CD8-positive, alpha-beta memory T cell (primary cell): ENCODE measurements at places on chromosomes 3 and 15.

- no peak for DNase-seq
Measured at GRCh38 chr3:106725566-106725965, 651.7 kb upstream of the CCDC54 start.

- DNase-seq: no peak
Measured at GRCh38 chr3:48607519-48607918, 1.9 kb downstream of the UQCRC1 start.

GRCh38 chr15:45583731-45584639 is 3.2 kb upstream of the BLOC1S6 start:
- no peak for DNase-seq

GRCh38 chr3:151087648-151088047 is 2.2 kb downstream of the MED12L start:
- no peak for DNase-seq

- no peak for DNase-seq
Measured at GRCh38 chr3:9826815-9827573, 16.8 kb downstream of the RPUSD3 start.

DNA sequence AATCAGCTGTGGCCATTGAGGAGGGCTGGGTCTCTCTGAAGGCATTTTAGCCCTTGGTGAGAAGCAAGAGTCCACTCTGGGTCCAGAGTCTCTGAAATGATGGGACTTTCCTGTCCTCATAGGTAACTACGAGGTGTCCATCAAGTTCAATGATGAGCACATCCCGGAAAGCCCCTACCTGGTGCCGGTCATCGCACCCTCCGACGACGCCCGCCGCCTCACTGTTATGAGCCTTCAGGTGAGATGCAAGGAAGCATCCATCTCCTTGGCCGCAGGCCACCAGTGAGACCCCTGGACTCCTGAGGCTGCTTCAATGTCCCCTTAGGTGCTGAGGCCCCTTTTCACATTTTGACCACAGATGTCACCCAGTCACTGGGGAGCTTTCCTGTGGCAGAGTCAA is 54.9 kb downstream of the DNASE1L3 start:
- DNase-seq: no peak

DNA sequence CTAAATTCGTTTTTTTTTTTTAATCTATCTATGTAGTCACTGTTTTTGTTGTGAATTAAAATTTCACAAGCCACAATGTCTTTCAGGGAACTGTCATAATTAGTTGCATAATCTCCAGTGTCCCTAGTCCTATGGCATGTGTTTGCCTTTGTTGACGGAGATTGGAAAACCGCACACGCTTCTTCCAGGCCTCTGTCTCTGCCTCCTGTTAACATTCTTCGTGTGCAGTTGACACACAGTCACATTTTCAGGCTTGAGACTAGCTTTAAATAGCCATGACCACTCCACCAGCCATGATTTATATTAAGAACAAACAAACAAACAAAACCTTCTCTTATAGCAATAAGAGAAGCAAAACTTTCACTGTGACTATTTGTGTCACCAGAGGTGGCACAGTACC is 139.8 kb downstream of the DUT start:
- DNase-seq: no peak

DNA sequence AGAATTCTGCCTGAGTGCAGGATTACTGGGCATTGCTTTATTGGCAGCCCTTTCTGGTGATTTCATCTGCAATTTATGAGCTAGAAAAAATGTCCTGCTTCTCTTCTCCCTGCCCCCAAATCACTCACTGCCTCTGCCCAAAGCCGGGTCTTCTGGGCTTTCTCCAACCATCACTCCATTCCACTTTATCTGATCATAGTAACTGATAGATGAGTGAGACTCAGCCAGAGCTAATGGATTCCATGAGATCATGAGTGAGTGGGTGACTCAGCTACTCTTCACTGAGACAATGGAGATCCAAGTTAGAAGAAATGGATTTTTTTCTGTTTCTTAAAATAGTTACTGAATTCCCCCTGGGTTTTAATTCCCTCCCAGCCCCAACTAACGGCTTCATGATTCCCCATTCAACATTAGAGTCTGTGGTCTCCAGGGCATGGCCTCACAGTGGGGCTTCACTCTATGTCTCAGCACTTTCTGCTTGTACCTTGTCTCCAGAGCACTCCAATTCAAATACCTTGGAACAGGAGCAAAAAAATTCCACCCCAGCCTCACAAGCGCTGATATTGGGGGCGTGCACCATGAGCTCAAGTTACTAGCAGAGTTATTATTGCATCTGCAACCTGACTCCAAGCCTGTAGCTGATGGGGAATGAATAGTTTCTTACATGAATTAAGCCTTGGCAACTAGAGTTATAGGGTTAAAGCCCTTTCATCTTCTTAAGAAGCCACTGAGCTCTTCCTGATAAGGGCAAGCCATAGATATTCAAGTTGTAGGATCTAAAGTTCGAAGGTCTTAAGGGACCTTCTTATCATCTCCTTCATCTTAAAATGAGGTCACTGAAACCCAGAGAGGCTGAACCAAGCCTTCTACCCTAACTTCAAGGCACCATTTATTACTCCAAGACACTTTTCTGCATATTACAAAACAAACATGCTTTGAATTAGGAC is 85.9 kb downstream of the AGBL1 start:
- no peak for DNase-seq

GRCh38 chr15:58504674-58505234 is 73.0 kb downstream of the LIPC start:
- DNase-seq: no peak

DNA sequence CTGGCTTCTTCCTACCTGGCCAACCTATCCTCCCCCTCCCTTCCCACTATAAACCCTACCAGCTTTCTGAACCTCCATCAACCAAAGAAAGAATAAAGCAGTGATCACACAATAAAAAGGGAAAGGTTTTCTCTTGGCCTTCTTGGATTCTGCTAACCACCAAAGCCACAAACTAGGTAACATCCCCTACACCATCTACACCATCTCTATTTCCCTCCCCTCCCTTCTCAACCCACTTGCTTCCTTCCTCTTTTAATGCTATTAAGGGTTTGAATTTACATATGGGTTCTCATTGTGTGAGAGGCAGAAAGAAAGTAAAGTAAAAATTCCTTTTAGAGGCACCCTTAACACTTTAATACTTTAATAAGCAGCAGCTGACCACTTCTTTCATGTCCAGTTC is 25.8 kb upstream of the RSL24D1 start:
- DNase-seq: no peak

- peak; percentile 54 for DNase-seq
Measured at GRCh38 chr15:40313531-40314398, 6.0 kb upstream of the PLCB2 start.

DNA sequence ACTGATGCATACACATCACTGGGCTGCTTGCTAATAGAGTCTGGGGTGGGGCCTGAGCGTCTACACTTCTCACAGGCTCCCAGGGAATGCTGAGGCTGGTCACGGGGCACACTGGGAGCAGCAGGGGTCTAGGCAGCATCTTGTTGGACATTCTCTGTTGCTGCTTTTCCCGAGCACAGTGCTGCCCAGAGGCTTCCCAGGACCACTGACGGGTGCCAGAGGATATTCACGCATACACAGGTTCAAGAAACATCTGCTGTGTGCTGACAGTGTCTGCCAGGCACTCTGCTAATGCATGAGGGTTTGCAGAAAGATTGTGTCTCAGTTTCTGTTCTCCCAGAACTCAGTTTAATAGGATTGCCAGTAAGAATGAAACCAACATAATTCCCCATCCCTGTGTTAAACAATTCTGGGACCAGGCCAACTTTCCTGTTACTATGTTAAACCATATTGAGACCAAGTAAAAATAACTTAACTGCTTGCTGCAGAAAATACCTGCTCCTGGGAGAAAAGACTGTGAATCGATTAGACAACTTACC is 23.9 kb upstream of the BCL2L10 start:
- no peak for DNase-seq

DNA sequence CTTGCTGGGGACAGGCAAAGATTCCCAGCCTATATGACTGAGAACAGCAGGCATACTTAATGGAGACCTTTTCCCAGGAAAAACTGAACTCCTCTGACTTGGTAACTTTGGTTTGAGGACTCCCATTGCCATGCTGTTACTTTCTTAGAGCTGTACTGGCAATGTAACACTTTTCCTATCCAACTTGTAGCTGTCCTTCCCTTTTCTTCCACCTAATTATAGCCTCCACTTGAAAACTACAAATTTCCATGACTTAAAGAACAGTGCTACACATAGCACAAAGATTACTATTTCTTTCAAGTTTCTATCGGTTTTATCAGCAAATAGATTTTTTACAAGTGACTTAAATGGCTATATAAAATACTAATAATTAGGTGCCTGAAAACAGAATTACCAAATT is 116.9 kb downstream of the GSK3B start:
- DNase-seq: no peak

DNA sequence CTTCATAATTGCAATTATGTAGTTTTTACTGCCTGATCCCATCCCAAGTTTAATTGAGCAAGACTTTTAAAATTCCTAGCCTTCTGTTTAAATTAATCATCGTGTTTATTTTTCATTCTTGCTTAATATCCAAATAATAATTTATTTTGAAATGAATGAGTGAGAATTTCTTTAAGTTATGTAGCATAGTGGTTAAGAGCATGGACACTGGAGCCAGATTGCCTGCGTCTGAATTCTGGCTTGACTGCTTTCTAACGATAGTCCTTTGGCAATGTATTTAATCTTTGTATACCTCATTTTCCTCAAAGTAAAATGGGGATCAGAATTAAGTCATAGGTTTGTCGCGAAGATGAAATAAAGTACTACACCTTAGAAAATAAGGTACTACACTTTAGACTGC is 71.4 kb downstream of the LRRC49 start:
- DNase-seq: no peak

- DNase-seq: no peak
Measured at GRCh38 chr3:106071306-106071705, 202.5 kb upstream of the CBLB start.

GRCh38 chr15:76674883-76675282 is 230.3 kb downstream of the SCAPER start:
- DNase-seq: no peak

- DNase-seq: no peak
Measured at GRCh38 chr3:188196232-188196990, 42.5 kb downstream of the LPP start.

DNA sequence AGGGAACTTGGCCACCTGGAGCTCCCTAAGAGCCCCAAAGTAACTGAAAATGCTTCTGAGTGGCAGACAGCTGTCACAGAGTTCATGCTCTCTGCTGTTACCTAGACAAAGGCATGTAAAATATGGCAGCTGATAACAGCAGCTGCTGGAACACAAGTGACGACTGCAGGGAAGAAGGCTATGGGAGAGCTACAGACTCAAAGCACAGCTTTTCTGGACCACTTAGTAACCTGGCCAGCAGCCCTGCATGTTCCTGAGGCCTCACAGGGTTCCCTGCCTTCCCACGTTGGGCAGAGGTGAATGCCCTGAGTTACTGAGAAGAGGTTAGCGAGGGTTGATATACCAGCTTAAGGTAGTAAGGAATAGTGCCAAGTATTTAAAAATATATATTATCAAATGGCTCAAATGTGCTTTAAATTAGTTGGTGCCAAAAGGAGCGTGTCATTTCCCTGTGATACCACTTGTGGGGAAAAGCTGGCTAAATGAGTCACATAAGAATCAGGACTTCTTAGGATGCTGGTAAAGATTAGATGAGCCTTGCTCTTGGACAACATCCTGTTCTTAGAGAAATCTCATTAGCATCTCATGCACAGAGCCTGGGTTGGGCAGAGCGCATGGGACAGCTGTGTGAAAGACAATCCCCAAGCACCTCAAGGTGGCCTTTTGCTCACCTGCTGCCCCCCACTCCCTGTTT is 76.4 kb upstream of the SCN5A start:
- DNase-seq: no peak

GRCh38 chr15:74343797-74344127 is 23.7 kb downstream of the CYP11A1 start:
- no peak for DNase-seq

DNA sequence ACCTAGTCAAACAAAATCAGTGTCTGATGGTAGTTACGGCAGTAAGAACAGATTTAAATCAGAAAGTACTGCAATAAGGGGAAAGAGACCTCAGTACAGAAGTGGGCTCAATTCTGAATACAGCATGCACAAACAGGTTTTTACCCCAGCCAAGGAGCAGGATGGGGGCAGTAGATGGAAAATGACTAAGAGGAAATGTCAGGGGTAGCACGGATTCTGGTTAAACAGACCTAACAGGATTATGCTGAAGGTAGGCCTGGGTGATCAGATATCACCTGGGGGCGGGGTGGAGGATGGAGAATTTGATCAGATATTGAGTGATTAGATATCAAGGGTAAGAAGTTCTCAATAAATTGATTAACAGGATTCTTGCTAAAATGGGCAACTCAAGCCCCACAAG is 19.0 kb downstream of the MESD start:
- DNase-seq: no peak

- DNase-seq: no peak
Measured at GRCh38 chr15:27694506-27695087, 404.5 kb downstream of the OCA2 start.

DNA sequence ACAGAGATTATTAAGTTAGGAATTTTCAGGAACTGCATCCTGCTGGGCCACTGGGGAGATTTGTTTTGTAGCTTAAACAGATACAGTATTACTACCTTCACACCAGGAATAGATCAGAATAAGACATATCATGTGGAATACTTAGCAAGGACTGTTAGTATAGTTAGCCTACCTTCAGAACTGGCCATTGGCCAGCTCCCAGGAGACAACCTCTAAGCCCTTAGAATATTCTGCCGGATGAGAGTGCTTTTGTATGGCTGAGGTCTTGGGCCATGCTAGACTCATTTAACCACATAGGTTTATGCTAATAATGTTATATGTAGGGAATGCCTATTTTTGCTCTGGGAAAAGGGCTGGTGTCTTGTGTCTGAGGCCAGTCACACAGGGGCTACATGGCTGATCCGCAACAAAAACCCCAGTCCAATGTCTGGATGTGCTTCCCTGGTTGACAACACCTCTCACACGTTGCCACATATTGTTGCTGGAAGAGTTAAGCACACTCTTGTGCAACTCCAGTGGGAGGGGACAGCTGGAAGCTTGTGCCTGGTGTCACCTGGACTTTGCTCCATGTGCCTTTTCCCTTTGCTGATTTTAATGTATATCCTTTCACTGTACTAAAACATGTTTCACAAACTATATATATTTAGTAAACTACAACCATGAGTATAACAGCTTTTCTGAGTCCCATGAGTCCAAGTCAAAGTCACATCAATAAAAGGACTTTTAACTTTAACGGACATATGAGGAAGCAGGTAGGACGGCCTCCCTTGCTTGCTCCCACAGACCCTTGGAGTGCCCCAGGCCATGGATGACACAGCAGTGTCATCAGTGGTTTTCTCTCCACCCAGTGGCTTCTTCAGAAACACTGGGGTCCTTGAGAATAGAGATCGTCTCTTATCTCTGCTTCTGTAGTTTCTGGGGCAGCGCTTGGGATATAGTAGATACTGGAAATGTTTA is 118.0 kb upstream of the C3orf80 start:
- DNase-seq: no peak
